Right lobe of liver (tissue), 6 donors: ENCODE measurements at places on chromosomes 6 and 20. TPM values are rescaled to one million over a fixed set of nuclear protein-coding genes. Genes with fewer than 3 reads are reported as not detected.

GRCh38 chr6:168177103-168177891, 98.3 kb upstream of the FRMD1 start:
- no peak for DNase-seq

- DNase-seq, result no peak
Measured at GRCh38 chr20:38471245-38471644, 1.4 kb upstream of the RALGAPB start.

DNA sequence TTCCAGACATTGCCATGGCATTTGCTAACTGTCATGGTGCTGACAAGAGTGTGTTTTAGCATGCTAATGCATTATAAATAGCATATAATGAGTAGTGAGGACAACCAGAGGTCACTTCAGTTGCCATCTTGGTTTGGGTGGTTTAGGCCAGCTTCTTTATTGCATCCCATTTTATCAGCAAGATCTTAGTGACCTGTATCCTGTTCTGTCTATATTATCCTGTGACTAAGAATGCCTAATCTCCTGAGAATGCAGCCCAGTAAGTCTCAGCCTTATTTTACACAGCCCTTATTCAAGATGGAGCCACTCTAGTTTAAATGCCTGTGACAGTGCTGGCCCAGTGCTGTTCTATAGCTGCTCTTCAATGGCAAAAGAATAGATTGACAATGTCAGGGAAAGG, 781.0 kb upstream of the ADGRB3 start:
- no peak for DNase-seq

DNA sequence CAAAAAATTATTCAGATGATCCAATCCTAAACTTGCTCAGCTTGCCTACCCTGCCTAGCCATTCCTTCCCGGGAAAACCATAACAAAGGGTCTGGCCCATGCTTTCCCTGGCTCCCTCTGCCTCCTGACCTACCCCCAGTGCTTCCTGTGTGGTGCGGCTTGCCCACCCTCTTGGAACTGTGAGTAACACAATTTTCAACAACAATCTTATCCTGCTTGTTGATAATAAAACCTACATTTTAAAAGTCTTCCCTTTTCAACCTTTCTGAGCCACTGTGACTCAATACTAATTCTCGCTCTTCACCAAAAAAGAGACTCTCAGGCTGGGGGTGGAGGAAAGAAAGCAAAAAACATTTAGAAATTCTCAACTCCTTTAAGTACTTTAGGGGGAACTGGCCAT, 18.0 kb downstream of the EXOC2 start:
- DNase-seq, result no peak

GRCh38 chr20:17155401-17155800, 71.4 kb upstream of the PCSK2 start:
- no peak for DNase-seq

GRCh38 chr6:11785774-11786579, 7.4 kb upstream of the ADTRP start:
- DNase-seq, result no peak

GRCh38 chr20:58129721-58130151, 98.7 kb downstream of the ANKRD60 start:
- DNase-seq, result no peak

DNA sequence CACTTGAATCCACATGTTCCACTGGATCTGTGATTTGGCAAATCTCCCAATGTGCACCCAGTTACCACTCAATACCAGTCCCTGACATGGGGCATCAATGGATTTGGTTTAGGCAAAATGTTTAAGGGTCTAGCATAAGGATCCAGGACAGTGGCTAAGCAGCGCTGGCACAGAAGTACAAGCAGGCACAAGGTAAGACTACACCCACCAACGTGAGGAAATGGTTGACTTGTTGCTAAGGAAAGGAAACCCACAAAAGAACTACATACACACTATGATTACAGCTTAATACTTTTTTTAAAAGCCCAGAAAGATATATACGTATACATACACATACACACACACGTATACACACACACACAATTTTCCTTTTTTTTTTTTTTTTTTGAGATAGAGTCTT, 79.0 kb downstream of the DNAAF9 start:
- no peak for DNase-seq

- DNase-seq, result no peak
Measured at GRCh38 chr20:57128044-57128757, 138.2 kb downstream of the BMP7 start.

DNA sequence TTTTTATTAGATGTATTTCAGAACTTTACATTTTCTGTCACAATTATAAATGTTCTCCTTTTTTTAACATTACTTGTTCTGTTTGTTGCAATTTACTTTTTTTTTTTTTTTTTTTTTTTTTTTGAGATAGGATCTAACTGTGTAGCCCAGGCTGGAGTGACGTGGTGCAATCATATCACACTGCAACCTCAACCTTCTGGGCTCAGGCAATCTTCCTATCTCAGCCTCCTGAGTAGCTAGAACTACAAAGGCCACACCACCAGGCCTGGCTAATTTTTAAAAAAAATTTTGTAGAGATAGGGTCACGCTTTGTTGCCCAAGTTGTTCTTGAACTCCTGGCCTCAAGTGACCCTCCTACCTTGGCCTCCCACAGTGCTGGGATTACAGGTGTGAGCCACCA, 15.1 kb upstream of the MBOAT1 start:
- DNase-seq, result no peak

GRCh38 chr20:52012079-52012478, 179.5 kb downstream of the ZFP64 start:
- no peak for DNase-seq

BACH2 gene
- total RNA-seq, result 3.4 TPM

HSPA1A gene
- 80.7 TPM for total RNA-seq

BMP2 gene
- total RNA-seq, result 2.0 TPM

MYB gene
- total RNA-seq, result 0.33 TPM

CTAGE9 gene
- total RNA-seq, result not detected

PGC gene
- total RNA-seq, result not detected

SLCO4A1 gene
- total RNA-seq, result 8.8 TPM

PPIL6 gene
- total RNA-seq, result 0.27 TPM
